ENCODE measurements at places on chromosomes 6 and 20.

DNA sequence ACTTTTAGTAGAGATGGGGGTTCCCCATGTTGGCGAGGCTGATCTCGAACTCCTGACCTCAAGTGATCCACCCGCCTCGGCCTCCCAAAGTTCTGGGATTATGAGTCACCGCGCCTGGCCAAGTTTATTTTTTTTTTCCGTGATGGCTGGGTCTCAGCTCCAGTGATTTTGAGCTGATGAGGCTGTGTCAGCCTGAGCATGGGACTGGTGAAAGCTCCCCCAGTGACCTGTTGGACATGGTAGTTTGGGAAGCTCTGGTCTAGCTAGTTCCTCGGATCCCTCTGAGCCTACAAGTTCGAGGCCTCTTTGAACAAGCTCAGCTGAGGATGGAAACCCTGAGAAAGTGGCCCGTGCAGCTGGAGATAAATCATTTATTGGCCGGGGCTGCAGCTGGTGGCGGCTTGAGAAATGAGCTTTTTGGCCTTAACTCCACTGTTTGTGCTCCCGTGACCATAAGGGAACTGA lies 126.8 kb downstream of the SNX5 start:
- no peak for DNase-seq

- DNase-seq = no peak
Observed at GRCh38 chr6:69868961-69869360, 2.6 kb downstream of the COL19A1 start.

GRCh38 chr20:8036771-8037170 lies 17.2 kb upstream of the TMX4 start:
- DNase-seq = no peak

DNA sequence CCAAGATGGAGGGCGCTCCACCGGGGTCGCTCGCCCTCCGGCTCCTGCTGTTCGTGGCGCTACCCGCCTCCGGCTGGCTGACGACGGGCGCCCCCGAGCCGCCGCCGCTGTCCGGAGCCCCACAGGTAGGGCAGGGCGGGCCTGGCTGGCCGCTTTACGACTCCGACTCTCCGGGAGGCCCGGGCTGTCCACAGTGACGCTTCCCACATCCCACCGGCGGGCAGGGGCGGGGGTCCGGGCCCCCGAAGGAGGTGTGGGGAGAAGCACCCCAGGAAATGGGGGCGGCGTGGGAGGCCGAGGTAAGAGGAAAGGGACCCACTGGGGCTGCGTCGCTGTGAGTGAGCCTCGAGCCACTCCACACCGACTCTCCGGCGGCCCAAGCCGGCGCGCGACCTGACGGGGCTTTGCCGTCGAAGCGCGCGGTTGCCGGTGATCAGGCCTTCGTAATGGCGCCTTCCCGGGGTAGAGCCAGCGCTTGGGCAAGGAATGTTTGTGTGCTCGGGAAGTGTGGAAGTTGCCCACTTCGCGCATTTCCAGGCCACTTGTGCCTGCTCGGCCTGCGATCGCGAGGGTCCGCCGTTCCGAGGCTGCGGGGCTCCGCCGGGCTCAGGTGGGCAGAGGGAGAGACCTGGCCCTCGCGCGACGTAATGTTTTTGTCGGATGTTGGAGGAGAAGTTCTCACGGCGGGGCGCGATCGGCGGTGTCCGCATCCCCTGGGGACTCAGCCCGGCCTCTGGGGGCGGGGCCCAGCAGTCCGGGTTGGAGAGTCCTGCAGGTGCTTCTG lies 427 bp downstream of the GINM1 start:
- DNase-seq = no peak

DNA sequence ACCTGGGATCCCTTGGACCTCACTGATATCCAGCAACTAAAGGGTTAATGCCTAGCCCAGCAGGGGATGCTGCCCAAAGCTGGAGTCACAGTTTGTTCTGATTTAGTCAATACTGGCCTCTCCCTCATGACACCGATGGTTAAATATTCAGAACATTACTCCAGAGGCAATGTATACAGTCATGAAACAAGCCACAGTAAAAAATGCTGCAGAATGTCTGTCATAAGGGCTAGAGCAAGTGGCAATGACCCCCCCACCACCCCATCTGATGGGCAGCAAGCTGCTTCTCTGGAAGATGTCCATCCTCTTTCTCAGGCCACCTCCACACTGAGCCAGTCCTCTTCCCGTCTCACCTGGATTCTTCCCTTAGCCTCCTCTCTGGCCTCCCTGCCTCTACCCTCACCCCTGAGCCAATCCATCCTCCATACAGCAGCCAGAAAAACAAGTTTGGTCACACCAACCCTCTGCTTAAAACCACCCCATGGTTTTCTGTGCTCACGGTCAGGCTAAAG lies 99.0 kb upstream of the KCNG1 start:
- no peak for DNase-seq

GRCh38 chr6:168686831-168687730 lies 246.1 kb downstream of the SMOC2 start:
- DNase-seq = no peak

DNA sequence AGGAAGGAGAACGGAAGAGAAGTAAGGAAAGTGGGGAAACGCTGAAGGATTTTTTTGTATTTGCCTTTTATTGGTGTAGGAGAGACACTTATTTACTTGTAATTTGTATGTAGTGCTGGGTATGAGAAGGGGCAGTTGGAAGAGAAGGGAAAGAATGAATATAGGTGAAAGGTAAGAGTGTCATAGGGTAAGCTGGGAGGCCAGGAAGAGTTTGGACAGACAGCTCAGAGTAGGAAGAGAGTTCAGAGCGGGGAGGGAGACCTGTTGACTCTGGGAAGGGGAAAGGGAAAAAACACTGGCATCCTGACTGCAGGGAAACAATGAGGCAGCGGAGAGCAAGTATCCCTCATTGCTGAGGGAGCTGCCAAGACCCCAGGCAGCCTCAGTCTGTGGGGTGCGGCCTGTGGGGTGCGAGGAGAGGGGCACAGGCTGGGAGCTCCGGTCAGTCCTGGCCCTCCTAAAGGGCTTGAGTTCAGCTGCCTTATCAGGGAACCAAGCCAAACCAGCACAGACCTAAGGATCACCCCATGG lies 3.1 kb downstream of the TRAF3IP2 start:
- no peak for DNase-seq

- DNase-seq = no peak
Observed at GRCh38 chr6:29651413-29652197, 5.3 kb upstream of the MOG start.

DNA sequence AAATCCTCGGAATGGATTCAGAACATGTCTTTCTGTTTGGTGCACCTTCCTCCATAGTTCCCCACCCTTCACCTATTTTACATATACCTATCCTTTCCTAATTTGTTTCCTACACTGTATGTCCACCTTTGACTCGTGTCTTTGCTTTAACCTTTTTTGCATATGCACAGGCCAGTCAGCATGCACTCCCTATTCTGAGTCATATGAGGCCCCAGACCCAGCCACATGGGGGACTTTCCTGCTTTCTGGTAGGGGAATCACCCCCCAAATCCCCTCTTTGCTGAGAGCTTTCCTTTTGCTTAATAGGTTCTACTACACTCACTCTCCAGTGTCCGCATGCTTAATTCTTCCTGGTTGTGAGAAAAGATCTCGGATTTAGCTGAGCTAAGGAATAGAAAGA lies 393.8 kb upstream of the IMPG1 start:
- DNase-seq = no peak

DNA sequence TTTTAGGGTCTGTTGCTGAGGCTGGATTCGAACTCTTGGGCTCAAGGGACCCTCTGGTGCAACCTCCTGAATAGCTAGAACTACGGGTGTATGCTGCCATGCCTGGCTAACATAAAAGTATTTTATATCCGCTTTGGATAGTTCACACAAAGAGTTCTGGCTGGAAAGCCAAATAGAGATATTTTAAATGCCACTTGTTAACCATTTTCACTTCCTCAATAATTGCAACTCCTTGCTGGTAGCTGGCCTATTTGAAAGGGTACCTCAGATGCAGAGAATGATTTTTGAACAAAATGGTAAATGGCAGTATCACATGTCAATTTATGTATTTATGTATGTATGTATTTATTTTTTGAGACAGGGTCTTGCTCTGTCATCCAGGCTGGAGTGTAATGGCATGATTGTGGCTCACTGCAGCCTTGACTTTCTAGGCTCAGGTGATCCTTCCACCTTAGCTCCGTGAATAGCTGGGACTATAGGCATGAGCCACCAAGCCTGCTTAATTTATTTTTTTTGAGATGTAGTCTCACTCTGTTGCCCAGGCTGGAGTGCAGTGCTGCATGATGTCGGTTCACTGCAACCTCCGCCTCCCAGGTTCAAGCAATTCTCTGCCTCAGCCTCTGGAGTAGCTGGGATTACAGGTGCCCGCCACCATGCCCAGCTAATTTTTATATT lies 12.9 kb upstream of the JARID2 start:
- DNase-seq = no peak

- DNase-seq = no peak
Observed at GRCh38 chr6:37077905-37078296, 72.4 kb downstream of the FGD2 start.

GRCh38 chr20:14234666-14235295 lies 102.6 kb downstream of the FLRT3 start:
- peak; percentile 5 for DNase-seq

GRCh38 chr6:3871515-3871914 lies 22.3 kb downstream of the FAM50B start:
- no peak for DNase-seq

GRCh38 chr6:137811121-137811915 lies 55.7 kb upstream of the TNFAIP3 start:
- DNase-seq = peak; percentile 85

DNA sequence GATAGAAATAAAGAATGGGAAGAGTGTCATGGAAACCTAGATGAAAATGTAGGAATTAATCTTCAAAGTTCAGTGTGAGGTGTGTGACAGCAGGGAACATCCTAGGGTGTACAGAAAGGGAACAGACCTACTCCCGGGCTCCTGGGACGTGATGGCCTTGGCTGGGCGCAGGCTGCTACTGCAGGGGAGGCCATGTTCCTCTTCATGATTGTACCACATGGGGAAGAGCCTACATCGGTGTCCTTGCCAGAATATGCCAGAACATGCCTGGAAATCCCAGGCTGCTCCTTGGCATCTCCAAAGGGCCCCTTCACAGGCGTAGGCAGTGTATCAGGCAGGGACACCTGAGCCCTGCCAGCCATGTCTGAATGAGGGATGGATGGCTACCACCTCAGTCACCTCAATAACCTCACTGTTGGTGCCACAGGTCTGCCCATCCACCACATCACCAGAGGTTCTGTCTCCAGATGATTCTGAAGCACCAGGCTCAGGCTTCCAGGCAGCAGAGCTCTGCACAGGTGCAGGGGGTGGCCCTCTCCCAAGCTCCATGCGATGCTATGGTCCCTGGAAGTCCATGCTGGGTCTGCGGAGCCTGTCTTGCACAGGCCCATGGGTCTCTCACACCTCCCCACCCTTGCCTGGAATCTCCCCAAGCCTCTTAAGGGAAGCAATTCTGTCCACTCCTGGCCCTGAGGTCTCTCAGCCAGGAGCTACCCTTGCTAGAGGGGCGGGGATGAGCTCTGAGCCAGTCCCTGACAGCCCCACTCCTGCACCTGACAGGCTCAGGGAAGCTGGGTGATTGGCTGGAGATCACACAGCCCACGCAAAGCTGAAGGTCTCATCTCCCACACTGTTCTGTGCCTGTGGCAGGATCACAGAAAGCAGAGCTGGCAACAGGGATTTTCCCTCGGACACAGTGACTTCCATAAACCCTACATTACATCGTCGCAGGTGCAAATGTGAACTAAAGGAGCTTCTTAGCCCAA lies 20.2 kb downstream of the RAMACL start:
- no peak for DNase-seq

DNA sequence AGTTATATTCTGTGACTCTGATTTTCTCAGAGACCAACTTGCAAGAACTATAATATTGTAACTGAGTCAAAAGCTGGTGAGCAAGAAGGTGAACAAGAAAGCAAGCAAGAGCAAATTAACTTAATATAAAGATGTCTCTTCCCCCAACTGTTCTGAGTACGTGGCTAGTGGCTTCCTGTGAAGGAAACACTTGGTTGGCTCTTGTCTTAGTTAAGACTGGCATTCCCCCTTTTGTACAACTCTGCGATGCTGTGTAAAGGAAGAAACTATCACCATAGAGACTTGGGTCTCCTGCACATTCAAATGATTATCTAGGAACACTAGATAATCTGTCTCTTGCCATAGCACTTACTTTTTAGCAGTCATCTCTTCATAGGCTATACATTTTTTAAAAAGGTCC lies 47.3 kb upstream of the TNFAIP3 start:
- DNase-seq = no peak

DNA sequence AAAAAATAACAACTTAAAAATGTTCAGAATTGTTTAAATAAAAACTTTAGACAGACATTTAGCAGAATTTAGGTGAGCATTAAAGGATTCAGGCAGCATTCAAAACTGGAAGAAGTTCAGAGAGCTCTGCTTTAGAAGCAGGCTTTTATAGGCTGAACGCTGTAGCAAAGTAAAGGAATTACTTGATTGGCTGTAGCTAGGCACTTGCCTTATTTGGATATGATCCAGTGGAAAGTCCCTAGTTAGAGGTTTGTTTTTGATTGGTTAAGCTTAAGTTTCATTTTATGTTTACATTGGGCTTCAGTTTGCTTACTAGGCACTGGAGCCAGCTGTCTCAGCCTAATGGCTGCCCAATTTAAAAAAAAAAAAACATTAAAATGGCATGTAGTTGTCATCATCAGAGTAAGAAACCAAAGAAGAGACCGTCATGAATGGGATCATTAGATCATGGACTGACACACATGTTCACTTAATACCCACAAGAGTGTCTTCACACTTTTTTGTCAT lies 65.1 kb downstream of the CBFA2T2 start:
- peak; percentile 84 for DNase-seq

DNA sequence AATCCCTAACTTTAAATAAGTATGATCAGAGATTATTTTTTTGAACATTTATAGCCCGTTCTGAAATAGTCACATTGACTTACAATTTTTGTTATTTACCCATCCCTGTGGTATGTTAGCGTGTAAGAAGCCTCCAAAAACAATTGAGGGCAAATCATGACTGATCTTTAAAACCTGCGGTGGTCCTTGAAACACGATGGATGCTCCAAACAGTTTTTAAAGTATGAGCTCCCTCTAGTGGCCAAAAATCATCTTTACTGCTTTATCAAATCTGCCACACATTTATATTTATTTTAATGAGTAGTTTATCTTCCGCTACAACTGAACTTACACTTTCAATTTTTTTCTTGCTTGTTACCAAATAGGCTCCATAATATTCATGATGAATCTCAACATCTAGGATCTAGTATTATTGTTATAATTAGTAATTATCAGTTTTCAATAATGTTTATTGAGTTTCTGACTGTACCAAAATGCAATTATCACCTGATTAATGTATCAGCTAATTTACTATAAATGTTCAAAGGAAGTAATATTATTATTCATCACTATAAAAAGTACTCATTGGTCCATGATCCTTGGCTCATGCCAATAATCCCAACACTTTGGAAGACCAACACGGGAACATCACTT lies 52.2 kb downstream of the MARCKS start:
- DNase-seq = no peak

- no peak for DNase-seq
Observed at GRCh38 chr6:131288214-131288613, 152.9 kb downstream of the AKAP7 start.

DNA sequence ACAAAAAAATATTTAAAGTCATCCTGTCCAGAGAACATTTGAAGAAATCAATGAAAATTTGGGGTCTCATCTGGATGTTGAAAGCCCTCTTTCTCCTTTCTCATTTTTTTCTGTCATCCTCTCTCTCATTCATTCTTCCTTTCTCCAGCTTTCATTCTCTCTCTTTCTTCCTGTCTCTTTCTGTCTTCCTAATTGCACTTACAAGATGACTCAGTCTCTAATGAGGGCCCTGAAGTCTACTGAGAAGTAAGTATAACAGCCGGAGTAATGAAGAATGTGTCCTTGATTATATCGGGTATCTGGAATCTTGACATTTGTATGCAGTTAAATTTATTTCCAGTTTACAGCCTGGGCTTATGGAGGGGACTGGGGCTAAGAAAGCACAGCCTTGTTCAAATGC lies 232.2 kb upstream of the SULF2 start:
- DNase-seq = no peak

GRCh38 chr6:112443179-112444065 lies 96.3 kb downstream of the RFPL4B start:
- no peak for DNase-seq

Measured in epithelial cell of prostate (primary cell).